ENCODE measurements at places on chromosomes 6 and 20.
A peak's percentile ranks its signal among the peaks of the same experiment; 100 is the strongest.

DNA sequence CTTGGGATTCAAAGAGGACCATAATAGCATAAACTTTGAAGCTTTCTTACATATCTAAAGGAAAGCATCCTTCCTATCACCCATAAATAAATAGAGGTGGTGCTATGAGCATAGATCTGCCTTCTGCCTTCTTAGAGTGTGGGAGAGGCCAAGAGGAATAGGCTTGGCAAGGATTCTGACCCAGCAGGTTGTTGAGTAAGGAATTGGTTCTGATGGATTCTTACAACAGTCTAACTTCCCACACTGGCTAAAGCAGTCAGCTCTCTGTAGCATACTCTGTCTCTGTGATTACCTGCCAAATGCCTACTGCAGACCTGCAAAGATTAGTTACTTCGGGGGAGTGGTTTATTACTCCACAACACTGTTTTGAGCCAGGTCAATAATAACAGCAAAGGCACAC, 198.0 kb upstream of the RAB32 start:
- DNase-seq = no peak

GRCh38 chr6:81636930-81637568, 115.4 kb downstream of the TENT5A start:
- DNase-seq = no peak

- DNase-seq = peak; percentile 14
Observed at GRCh38 chr6:152232501-152233151, 404.5 kb downstream of the SYNE1 start.

- DNase-seq = no peak
Observed at GRCh38 chr6:83270971-83271719, 78.0 kb downstream of the RWDD2A start.

GRCh38 chr6:144063246-144063743, 32.1 kb downstream of the SF3B5 start:
- DNase-seq = peak; percentile 69

GRCh38 chr6:100506651-100507050, 41.9 kb upstream of the SIM1 start:
- no peak for DNase-seq

DNA sequence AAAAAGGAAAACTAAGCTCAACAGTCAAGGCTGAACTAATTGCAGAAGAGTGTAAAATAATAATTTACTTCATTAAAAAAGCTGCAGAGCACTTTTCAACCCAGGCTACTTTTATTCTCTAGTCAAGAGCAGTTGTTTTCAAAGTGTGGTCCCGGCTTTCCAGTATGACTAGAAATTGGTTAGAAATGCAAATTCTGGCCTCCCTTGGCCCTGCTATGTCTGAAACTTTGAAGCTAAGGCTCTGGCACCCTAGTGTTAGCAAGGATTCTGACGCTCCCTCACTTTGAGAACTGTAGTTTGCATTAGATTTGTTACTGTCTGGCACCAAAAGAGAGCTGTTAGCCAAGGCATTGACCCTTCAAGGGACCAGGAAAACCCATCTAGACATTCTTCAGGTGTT, 9.5 kb upstream of the NXT1 start:
- DNase-seq = no peak

DNA sequence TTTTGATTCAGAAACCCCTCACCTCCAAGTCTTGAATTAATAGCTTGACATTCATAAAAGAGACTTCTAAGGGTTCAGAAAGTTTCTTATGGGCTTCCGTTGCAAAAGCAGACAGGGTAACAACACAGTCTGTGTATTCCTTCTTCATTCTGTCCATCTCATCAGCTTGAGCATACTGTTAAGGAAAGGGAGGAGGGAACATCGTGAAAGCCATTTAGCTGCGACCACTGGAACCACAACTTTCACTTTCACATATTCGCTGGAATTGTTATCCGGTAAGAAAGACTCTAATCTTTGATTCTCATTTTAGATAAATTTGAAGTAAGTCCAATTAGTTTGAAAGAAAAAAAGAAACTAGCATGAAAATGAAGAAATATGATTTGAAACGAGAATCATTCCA, 174.4 kb downstream of the SYNE1 start:
- no peak for DNase-seq

DNA sequence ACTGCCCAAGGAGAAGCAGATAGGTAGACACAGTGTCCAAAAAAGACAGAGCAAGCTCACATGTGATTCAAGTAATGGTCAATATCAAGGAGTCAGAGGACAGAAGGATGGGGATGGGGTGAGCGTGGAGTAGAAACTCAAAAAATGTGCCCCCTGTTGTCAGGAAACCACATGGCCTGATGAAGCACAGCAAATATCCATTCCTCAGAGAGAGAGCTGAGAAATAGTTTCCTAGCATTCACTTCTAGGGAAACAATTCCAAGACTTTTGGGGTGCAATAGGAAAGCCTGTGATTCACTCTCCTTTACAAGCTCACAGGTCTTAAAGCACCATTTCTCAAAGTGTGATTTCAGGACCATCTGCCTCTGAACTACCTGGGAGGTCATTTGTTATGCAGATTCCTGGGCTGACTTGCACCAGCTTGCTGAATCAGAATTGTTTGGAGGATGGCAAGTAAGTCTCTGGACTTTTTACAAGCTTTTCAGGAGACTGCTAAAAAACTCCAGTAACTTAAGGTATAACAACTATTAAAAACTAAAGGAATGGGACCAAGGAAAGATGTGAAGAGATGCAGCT, 432.8 kb downstream of the HDGFL1 start:
- no peak for DNase-seq

DNA sequence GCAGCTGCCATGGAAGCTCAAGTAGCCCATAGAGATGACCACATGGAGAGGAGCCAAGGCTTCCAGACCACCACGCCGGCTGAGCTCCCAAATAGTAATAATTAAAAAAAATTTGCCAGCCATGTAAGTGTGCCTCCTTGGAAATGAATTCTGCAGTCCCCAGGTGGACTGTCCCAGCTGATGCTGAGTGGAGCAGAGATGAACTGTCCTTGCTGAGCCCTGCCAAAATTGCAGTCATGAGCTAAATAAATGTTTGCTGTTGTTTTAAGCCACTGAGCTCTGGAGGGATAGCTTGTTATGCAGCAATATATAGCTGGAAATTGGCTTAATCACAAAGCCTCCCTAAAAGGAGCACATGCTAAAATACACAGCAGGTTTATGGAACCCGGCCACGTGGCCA, 55.6 kb upstream of the SNRPB2 start:
- DNase-seq = no peak

DNA sequence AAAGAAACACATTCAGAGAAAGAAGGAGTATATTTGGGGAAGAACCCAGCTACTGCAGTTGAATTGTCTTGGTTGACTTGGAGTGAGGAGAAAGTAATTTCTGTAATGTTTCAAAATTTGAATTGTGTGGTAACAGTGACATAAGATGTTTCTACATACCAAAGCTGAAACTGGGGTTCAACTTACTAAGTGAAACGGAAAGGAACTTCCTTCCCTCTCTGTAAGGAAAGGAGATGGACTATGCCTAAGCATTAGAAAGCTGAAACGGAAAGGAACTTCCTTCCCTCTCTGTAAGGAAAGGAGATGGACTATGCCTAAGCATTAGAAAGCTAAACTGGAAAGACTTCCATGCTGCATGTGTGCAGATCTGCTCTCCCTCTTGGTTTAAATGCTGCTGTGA, 46.0 kb downstream of the HUS1B start:
- no peak for DNase-seq

DNA sequence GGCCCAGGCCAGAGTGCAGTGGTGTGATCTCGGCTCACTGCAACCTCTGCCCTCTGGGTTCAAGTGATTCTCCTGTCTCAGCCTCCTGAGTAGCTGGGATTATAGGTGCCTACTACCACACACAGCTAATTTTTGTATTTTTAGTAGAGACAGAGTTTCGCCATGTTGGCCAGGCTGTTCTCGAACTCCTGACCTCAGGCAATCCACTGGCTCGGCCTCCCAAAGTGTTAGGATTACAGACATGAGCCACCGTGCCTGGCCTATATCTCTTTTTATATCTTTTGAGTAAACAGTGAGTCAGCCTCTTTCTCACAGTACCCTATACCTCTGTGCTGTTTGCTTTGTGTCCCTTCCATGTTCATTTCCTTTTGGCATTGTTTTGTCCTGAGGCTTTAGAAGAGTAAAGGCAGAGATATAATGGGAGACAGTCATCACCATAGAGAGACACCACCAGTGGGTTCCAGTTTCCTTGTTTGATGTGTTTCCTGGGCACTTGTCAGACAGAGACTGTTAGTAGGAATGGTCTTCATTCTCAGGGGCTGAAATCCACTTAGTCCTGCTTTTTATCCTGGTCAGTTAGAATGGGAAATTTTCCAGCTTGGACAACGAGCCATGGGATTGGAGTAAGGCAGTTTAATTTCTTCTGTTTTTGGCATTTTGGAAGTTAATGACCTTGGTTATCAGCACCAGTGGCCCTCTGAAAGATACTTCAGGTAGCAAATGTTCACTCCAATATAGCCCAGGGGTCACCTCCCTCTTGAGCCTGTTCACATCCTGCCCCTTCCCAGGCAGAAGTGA, 32.2 kb upstream of the ASXL1 start:
- DNase-seq = no peak

GRCh38 chr6:151999194-151999593, 191.7 kb downstream of the ESR1 start:
- DNase-seq = no peak

- DNase-seq = no peak
Observed at GRCh38 chr6:99187429-99187828, 162.0 kb downstream of the FAXC start.

DNA sequence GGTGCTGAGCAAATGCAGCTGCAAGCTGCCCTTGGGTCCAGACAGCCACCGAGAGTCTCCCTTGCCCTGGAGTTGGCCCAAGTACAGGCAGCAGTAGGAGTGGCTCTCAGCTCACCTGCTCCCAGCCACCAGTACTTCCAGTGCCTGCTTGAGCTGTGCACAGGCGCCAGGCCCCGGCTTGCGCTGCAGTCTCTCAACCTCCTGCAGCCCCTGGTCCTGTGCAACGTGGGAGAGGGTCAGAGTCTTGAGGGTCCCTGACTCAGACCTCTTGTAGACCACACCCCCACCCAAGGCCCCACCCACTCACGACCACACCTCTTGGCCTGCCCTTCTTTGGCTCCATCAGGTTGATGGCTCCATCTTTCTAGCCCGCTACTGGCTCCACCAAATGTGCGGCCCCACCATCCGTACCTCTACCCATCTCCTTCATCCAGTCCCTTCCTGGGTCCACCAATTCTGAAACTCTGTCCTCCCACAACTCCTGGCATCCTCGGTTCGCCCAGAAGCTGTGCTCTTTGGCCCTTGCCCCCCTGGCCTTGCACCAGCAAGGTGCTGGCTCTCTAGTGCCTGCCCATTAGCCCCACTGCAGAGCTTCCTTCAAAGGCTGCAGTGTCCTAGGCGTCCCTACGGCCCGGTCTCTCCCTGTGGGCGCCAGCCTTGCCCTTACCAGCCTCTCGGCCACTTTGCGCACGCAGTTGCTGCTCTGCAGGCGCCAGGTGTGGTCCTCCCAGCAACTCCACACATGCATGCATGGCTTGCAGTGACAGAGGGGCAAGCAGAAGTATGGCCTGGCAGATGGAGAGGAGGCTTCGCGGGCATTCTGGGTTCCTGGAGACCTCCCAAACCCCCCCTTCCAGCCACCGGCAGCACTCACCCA, 16.5 kb upstream of the SPAG4 start:
- no peak for DNase-seq

DNA sequence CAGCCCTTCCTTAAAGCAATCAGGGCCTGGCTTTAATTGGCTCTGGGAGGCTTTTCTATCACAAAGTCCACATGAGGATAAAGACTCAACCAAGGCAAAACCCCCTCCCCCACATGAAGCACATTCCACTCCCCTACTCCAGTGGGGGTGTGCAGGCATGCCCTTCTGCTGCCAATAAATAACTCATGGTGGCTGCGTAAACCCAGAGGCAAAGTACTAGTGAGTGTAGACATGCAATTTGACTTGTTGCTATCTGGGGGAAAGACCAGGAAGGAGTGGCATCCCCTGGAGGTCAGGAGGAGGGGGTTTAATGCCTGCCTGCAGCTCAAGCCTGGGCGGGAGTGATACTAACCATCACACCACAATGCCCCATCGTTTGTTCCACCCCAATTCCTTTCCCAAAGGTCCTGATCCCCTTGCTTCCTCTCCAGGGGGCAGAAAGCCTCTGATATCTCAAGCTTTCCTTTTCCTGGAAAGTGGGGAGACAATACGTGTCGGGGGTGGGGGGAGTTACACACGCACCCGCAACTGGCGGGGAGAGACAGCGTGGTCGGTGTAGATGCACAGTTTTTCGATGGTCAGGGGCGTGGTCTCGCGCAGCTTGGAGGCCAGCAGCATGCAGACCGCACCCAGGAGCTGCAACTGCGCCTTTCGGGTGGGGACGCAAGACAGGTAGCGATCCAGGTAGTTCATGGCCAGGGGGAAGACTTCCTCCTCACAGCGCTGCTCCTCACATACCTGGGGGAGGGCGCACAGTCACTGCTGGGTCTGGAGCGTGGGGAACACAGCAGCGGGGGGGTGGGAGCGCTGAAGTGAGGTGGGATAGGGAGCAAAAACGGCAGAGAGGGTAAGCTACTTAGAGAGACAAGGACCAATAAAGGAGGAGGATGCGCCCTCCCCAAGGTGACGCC, 1.5 kb downstream of the CCND3 start:
- peak; percentile 68 for DNase-seq

GRCh38 chr20:62587757-62588402, 54.4 kb upstream of the SLCO4A1 start:
- no peak for DNase-seq

DNA sequence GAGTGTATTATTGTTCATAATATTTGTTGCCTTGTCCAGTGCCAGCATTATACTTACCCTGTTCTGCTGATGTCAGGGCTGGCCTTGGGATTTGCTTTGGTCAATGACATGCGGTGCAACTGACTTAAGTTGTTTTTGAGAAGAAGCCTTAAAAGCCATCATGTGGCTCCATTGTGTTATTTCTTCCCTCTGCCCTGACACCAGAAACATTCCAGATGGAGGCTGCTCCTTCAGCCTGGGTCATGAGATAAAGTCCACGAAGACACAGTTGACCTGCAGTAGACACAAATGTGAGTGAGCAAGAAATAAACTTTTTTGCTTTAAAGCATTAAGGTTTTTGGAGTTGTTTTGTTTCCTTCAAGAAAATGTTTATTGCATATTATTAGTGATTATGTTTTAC, 7.5 kb upstream of the HINT3 start:
- no peak for DNase-seq

- no peak for DNase-seq
Observed at GRCh38 chr20:60729135-60729900, 522.7 kb upstream of the CDH4 start.

DNA sequence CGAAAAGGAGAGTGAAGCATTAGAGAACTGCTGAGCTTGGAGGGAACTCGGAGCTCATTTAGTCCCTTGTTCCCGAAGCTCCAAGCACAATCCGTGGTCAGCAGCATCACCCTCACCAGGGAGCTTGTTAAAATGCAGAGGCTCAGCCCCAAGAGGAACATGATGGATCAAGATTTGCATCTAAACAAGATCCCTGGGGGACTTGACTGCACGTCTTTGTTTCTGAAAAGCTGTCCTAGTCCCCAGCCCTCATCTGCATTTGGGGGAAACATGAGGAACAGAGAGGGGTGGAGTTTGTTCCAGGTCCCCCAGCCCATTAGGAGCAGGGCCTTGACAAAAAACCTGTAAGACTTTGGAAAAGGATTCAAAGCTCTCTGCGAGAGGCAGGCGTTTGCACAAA, 4.1 kb upstream of the LBP start:
- peak; percentile 15 for DNase-seq

GRCh38 chr20:5569021-5569420, 181.2 kb upstream of the SHLD1 start:
- no peak for DNase-seq

All from HAP-1 (cell line).